ENCODE measurements at places on chromosomes 5 and 9.
A peak's percentile ranks its signal among the peaks of the same experiment; 100 is the strongest.

- no peak for DNase-seq
Measured at GRCh38 chr9:87883274-87883673, 597 bp downstream of the SPATA31E1 start.

DNA sequence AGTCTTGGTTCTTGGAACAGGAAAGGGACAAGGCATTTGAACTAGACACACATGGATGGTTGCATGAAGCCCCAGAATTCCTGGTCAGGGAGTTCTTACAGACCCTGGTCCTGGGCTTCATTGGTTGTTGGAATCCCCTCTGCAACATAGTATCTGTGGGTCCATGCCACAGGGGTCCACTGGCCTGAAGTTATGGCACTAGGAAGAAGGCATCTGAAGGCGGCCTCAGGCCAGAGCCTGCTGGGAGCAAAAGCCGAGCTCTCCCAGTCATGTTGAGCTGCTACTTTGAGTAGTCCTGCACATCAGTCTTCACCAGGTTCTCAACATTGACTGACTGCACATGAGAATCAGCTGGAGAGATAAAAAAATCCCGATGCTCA lies 71.1 kb upstream of the PITX1 start:
- DNase-seq, result no peak

GRCh38 chr9:122297512-122297911 lies 32.8 kb downstream of the MRRF start:
- DNase-seq, result no peak

DNA sequence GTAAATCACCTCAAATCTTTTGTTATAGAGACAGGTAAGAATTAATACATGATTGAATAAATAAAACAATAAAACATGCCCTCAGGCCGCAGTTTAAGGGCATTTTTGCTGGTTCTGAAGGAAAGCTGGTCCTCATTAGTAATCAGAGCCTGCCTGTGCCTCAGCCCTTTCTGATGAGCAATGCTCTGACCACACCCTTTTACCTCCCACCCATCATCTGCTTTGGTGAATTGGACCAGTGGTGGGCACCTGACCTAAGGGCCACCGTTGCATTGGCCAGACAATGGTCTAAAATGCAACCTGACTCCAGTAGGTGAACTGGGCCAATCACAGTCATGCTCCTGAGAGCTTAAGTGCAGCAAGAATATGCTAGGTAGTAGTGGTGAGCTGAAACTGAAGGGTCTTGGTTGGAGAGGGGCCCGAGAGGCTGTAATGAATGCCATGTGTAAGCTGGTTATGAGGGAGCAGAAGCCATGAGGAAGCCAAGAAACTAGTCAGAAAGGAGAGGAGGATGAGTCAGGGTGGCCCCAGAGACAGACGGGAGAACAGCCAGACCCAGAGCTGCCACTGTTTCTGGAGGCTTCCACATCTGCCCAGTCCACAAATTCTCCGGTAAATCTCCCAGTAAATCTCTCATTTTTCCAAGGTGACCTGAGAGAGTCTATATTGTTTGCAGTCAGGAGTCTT lies 45.5 kb upstream of the ZSWIM6 start:
- peak; percentile 55 for DNase-seq

DNA sequence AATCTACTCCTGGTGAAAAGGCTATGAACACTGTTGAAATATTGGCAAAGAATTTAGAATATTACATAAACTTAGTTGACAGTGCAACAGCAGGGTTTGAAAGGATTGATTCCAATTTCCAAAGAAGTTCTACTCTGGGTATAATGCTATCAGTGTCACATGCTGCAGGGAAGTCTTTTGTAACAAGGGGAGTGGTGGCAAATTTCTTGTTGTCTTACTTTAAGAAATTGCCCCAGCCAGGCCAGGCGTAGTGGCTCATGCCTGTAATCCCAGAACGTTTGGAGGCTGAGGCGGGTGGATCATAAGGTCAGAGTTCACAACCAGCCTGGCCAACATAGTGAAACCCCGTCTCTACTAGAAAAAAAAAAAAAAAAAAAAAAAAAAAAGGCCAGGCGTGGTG lies 86.3 kb upstream of the OTULINL start:
- no peak for DNase-seq

GRCh38 chr5:90813392-90813791 lies 254.8 kb downstream of the ADGRV1 start:
- DNase-seq, result no peak

GRCh38 chr5:514101-514485 lies 10.2 kb downstream of the SLC9A3 start:
- DNase-seq, result no peak

- DNase-seq, result no peak
Measured at GRCh38 chr9:76218886-76219445, 175.3 kb downstream of the RFK start.

- DNase-seq, result no peak
Measured at GRCh38 chr5:90037646-90038045, 371.9 kb downstream of the CETN3 start.

DNA sequence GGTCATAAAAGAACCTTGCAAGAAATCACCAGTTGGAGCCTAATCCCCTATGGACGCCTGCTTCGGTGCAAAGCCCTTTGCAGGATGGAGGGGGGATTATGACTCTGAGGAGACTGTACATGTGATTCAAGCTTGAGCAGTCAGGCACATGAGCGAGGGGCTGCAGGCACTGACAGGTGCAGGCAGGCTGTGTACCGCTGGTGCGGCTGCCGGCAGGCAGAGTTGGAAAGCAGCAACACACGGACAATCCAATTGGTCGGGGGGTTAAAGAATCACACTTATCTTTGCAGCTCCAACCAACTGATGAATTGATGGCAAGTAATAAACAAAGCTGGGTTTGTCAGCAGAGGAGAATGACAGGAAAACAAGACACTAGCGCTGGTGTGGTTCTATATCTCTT lies 5.7 kb downstream of the WHRN start:
- DNase-seq, result no peak

GRCh38 chr5:89190515-89191265 lies 307.7 kb upstream of the MEF2C start:
- no peak for DNase-seq

- no peak for DNase-seq
Measured at GRCh38 chr5:138809391-138809790, 56.2 kb downstream of the CTNNA1 start.

GRCh38 chr5:124277767-124278545 lies 468.5 kb downstream of the ZNF608 start:
- DNase-seq, result no peak
